ENCODE measurements at places on chromosomes 6 and 20. TPM values are rescaled to one million over a fixed set of nuclear protein-coding genes. Genes with fewer than 3 reads are reported as not detected.
A peak's percentile ranks its signal among the peaks of the same experiment; 100 is the strongest.

DNA sequence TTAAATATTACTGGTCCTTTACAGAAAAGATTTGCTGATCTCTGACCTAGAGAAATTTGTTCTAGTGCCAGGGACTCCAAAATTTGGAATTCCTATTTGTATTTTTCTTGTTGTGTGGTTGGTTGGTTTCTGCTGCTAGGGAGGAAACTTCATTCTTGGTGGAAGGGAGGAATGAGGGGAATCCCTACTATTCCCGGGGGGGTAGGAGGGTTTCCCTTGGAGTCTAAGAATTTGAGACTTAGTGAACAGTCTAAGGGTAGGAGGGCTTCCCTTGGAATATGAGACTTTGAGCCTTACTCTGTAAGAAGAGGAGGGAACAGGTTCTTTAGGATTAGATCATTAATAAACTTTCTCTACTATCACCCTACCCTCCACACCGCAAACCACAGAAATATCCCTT, 67.1 kb upstream of the ADGRF1 start:
- DNase-seq = no peak

DNA sequence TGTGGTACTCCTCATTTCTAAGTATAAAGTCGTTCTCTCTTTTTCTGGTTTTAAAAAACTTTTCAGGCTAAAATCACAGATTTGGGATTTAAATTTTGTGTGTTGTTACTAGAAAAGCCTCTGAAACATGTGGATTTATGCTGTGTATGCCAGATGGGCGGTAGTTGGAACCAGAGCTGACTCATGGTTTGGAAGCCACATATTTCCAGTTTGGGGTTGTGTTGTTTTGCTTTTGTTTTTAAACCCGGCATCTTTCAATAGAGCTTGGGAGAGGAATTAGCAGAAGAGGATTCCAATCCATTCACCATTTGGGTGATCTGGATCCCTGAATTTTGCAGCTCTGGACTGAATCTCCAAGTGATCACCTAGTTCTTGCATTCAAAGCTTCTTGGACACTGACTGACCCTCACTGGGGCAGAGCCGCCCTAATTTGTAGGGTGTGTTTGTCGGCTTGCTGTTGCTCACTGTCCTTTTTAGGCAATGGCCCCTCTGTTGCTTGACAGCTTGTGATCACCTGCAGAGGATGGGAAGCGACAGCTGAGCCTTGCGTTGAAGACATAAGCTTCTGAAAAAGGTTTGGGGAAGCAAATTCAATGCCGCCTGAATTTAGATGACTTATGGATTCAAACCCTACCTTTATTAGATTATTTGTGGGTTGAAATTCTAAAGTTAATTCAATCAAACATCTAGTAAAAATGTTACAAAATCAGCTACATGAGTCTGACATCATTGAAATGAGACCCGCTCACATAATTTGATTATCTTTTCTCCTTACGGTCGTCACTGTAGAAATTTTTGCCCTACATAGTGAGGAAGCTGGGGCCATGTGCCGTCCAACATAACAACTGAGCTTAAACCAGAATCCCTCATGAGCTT, 79.9 kb upstream of the CD83 start:
- DNase-seq = no peak

DNA sequence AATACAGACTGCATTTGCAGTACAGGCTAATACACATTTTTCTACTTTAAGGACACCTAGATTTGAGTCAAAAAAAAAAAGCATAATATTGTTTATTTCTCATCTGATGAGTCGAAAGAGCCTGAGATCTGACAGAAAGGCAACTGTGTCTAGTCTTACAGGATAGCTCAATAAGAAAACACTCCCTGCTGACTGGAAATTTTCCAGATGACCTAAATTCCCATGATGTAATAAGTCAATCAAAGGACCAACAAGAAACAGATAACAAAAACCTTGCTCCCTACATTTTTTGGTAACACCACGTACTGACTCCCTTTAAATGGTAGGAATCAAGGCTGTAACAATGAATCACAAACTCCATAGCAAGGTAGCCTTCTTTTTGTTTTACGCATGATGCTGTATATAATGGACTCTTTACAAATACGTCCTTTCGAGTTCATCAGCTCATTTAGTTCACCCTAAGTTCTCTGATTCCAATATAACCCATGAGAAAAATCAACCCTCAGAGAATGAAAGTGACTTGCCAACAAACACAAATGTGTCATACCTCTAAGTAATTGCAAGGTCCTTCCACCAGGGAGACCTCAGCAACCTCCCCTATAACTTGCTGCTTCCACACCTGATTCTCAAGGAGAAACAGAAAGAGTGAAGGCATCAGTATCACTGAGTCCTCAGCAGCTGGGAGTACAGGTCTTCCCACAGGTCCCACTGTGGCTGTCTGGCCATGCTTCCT, 12.1 kb downstream of the TBX18 start:
- no peak for DNase-seq

DNA sequence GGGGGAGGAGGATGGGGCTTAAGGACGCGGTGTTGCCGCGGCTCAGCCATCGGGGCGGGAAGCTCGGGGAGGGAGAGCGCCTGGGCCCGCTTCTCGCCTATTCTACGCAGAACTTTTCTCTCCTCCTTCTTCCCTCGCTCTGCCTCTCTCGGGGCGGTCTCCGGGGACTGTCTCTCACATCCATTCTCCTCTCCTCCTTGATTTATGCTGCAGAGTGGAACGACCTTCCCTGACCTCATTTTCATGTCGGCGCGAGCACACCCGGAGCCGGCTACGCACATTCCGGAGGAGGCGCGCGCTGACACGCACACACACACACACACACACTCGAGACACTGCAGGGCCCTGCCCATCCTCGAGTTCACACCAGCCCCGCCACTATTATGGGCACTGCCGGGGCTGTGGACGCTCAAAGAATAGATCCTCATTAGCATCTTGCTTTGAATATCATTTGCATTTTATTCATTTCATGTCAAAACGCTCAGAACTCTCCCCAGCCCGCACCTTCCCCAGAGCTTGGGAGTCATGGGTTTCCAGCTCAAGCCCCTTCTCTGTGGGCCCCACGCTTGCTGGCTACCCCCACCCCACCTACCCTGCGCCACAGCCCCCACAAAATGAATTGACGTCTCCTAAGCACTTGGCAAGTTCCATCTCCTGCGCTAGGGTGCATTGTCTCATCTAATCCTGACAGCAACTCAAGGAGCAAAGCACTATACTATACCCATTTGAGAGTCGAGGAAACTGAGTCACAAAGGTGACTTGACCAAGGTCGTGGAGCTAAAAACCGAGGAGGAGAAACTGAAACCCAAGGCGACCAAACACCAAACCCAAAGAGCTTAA, 36.8 kb downstream of the NCR2 start:
- DNase-seq = no peak

DNA sequence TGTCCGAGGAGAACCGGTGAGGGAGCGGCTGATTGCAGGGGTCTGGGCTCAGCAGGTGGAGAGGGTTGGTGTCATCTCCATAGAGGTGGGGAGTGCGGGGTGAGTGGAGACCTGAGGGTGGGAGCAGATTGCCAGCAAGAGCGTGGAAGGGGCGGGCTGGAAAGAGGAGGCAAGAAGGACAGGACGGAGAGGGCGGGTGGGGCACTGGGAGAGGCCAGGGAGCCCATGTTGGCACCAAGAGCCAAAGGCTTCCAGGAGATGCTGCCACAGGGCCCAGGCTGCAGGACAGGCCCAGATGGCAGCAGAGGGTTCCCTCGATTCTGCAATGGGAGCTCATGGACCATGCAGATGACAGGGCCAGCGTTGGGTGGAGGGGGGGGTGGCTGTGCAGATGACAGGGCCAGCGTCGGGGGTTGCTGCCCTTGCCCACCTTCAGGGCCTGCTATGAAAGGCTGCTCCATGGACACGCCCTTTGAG, 105.4 kb downstream of the TMEM242 start:
- DNase-seq = no peak

DNA sequence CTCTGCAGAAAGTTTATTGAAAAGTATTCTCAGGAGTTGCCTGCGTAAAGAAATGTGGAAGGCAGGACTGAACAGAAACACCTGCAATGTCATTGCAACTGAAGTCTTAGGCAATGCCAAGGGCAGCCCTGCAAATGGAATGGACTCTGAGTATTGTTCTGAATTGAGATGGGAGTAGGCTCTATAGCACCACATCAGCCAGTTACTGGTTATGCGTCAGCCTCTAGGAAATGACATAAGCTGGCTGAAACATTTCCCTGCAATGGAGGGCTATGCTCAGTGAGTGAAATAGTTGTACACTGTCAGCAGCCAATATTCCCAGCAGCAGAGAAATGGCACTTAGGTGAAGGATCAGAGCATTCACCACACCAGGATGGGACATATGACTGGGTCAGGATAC, 13.8 kb upstream of the GJE1 start:
- no peak for DNase-seq

DNA sequence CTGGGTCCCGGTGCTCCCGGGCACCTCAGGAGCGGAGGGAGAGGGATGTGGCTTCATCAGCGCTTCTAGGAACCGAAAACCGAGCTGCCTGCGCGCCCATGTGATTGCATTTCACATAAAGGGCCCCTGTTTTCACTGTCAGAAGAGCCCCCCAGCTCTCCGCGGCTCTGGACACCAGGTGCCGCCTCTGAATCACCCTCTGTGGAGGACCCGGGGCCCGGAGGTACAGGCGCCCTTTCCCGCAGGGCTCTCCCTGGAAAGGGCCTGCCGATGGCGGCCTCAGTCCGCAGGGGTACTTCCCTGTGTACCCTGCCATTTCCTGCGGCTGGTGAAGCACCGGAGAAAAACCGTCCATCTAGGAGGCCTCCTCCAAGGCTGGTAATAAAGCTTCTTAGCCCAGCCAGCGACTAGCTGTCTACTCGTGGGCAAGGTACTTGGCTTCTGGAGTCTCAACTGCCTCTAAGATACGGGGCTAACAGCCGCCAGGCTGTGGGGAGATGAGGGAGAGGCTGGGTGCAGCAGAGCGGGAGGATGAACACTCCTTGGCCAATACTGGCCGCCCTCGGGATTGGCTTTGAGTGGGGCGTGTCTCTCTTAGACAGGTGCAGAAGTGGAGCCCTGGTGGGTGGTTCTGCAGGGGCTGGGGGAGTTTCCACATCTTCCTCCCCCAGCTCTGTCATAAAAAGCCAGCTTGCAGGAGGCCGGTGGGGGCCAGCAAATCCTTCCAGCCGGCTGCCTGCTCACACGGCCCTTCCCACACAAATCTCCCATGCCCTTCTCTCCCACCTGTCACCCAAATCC, 1.6 kb downstream of the PPP1R16B start:
- DNase-seq = no peak

DNA sequence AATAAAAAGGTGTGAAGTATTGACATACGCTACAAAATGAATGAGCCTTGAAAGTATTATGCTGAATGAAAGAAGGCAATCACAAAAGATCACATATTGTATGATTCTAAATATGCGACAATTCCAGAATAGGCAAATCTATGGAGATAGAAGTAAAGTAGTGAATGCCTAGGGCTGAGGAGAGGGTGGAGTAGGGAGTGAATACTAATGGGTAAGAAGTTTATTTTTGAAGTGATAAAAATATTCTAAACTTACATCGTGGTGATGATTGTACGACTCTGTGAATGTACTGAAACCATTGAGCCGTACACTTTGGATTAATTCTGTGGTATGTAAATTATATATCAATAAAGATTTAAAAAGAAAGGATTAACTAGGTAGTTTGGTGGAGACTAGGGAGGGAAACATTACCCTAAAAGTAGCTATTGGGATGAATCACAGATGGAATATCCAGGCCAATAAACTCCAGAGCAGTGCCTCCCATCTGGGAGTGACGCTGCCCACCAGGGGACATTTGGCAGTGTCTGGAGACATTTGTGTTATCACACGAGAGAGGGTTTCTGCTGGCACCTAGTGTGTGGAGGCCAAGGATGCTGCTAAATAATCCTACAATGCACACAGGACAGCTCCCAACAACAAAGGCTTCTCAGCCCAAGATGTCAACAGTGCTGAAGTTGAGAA, 214.2 kb upstream of the PCSK2 start:
- DNase-seq = no peak

Gene UNC93A
- total RNA-seq = 14.3 TPM

GRCh38 chr6:119052292-119052889, 26.1 kb downstream of the FAM184A start:
- DNase-seq = no peak

- DNase-seq = peak; percentile 28
Observed at GRCh38 chr20:34522969-34523871, 7.0 kb downstream of the DYNLRB1 start.

Gene RBBP8NL
- 6.2 TPM for total RNA-seq

GRCh38 chr6:169885131-169885530, 133.7 kb downstream of the ERMARD start:
- no peak for DNase-seq

Gene BEND6
- 0.95 TPM for total RNA-seq

GRCh38 chr6:161117308-161117707, 125.7 kb downstream of the MAP3K4 start:
- DNase-seq = no peak

DNA sequence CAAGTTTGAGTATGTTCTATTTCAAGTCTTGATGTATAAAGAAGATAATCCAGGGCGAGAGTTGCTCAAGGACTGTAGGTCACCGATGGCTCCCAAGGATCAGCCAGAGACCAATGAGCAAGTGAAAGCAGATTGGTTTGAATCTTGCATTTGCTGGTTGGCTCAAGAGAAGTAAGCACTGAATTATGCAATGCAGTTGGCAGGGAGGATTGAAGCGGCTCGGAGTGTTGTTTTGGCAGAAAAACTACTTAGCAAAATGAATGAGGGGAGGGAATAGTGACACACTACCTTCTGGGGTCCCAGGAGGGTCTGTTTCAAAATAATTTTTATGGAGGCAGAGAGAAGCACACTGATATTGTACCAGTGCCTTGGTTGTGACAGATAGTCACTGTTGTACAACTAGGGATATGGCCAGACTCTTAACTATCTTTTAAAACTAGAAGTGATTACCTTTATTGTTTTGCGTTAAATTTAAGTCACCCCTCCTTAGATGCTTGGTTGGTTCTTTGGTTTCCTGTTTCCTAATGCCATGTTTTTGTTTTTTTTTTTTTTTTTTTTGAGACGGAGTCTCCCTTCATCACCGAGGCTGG, 15.7 kb downstream of the SASH1 start:
- DNase-seq = peak; percentile 41

DNA sequence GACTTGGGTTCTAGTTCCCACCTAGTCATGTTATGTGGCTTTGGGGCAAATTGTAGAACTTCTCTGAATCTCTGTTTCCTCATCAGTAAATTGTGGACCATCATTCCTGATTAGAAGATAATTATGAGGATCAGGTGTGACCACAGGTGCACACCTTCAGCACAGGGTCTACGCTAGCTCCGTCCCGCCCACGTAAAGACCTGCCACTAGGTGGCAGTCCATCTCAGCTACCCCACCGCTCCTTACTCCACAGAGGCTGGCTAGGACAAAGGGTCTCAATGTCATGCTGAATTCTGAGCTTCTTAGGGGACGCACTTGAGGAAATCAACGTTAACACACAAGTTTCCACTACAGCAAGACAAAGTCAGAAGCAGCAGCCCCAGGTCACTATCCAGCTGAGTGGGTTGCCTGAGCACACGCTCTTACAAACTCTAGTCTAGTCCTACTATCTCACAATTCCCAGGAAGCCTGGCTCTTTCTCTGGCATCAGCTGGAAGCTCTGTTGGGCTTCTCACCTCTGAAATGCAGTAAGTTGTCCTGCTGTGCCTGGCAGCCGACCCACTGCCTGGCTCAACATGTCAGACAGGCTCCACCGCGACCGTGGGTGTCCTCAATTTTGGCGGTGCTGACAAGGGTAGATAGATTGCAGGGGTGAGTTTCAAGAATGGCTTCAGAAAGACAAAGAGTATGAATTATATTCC, 2.0 kb upstream of the PLCG1 start:
- DNase-seq = peak; percentile 36

All from mucosa of gallbladder (tissue), 1 donor.